ENCODE measurements at places on chromosomes 3 and 15.

- DNase-seq = no peak
Observed at GRCh38 chr15:77507911-77508310, 87.2 kb downstream of the HMG20A start.

- no peak for DNase-seq
Observed at GRCh38 chr15:68186671-68187397, 18.3 kb downstream of the CALML4 start.

DNA sequence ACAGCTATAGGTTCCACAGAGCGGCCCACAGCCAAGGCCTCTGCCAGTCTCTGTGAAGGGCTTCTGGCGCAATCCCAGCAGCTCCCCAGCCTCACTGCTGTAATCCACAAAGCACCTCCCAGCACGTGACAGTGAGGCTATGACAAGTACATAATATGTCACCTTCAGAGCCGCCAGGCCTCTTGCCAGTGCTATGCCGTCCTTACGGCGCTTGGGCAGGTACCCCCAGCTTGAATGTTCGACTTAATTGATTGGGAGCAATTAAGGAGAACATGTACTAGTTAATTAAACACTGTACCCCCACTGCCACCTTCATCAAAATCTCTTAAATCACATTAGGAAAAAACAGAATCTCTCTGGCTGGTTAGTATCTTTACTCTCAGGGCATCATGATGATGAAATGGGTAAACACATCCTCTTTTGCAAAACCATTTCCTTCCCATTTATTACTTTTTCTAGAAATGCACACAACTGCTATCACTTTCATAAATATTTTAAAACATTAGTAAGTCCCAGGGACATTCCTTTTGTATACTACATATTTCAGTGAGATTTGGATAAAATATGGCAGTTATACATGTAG, 169.9 kb downstream of the XXYLT1 start:
- DNase-seq = no peak

DNA sequence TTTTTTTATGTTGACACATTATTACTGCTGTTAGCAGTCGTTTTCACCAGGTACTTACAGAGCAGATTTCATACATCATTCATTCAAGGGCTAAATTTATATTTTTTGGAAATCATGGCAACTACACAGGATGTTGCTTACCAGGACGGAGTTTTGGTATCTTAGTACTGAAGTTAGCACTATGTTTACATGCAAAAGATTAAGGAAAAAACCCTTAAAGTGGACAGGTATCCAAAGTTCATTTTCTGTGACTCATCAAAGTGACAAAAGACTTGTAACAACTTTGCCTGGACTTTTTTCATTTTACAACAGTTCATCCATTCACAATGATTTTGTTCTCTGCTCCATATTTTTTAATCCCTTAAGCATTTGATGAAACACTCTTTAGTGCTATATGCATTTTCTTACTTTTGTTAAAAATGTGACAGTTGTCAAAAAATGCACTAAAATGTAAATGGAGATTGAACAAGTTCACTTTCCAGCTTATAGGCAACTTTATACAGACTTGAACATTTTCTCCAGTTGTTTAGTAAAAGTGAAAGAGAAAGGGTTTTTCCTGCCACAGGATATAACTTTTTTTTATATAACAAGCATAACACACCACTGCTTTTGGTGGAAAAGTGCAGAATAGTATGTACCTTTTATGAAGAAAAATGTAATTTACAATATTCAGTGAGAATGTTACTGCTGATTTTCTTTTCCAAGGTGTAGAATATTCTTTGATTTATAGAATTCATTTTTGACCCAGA, 104.1 kb downstream of the STT3B start:
- DNase-seq = no peak

DNA sequence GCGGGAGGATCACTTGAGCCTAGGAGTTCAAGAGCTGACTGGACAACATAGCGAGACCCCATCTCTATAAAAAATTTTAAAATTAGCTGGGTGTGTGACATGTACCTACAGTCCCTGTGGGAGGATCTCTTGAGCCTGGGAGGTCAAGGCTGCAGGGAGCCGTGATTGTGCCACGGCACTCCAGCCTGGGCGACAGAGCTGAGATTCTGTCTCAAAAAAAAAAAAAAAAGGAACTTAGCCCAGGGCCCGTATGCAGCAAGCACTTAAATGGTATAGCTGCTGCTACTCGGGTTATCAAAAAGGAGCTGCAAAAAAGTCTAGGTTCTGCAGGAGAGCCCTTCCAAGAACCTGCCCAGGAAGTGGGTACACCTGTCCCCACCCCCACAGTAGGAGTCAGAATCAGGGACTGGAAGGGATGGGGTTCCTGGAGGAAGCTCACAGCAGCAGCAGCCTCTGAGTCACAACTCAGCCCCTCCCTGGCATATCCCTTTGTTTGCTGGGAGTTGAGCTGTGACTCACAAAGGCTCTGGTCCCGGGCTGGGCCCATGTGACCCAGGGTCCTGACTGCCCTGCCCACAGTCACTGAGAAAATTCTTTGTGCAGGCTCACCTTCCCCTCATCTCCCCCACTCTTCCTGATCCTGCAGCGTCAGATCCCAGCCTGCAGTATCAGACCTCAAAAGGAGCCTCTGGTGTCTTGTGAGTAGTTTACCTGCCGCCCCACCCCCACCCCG, at the start of gene SPATA12:
Gene SPATA12 (plus strand): TSS at position 576 of the 733 bp plus-strand sequence. CDS start 13,031 bp downstream, outside the sequence.
- DNase-seq = no peak

DNA sequence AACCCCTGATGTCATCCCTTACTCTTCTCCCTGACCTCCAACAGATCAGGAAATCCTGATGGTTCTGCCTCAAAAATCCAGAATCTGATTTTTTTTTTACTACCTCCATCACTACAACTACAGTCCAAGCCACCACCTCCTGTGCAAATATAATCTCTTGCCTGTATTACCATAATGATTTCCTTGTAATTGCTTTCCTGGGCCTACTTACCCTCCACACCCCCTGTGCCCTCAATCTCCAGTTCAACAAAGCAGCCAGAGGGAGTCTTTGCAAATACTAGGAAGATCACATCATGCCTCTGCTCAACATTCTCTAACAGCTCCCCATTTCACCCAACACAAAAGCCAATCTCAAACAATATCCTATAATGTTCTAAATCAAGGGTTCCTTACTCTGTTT, 159.9 kb downstream of the FMN1 start:
- DNase-seq = no peak

- DNase-seq = no peak
Observed at GRCh38 chr3:69712933-69713332, 26.3 kb upstream of the MITF start.

- DNase-seq = no peak
Observed at GRCh38 chr3:23761440-23761896, 44.3 kb upstream of the UBE2E1 start.

GRCh38 chr15:101024706-101025500, 105.7 kb downstream of the LRRK1 start:
- no peak for DNase-seq

- no peak for DNase-seq
Observed at GRCh38 chr3:120424976-120425570, 25.7 kb downstream of the FSTL1 start.

DNA sequence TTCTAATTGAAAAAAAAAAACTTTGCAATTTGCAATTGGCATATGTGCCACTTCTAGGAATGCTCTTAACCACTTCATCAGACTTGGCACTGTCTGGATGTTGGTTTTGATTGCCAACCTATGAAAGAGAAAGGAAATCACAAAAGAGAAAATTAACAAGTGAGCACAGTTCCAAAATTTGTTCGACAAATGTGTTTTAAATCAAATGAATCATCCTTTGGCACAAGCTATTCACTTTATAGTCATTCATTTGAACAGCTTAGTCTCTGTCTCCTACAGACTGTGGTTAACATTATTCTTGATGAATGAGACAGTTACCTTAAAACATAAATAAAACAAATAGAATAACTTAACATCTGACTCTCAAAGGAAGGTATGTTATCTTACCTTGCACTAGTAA, 265.0 kb downstream of the EPHA3 start:
- DNase-seq = no peak

GRCh38 chr3:11558002-11558401, 85.7 kb downstream of the VGLL4 start:
- no peak for DNase-seq

DNA sequence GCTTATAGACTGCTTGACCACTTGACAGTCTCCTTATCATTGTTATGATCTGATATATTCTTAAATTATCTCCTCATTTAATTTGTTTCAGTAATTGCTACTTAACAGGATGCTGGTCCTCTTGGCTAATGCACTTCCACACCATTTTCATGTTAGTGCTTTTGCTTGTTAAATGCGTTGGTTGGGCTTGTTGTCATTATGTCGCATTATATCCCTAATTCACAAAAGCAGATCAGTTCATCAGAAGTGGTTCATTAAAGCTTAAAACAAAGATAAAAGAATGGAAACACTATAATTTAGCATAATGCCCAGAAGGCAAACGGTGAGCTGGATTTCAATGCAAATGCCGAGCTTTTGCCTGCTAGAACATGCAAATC, 17.1 kb upstream of the EHHADH start:
- no peak for DNase-seq

DNA sequence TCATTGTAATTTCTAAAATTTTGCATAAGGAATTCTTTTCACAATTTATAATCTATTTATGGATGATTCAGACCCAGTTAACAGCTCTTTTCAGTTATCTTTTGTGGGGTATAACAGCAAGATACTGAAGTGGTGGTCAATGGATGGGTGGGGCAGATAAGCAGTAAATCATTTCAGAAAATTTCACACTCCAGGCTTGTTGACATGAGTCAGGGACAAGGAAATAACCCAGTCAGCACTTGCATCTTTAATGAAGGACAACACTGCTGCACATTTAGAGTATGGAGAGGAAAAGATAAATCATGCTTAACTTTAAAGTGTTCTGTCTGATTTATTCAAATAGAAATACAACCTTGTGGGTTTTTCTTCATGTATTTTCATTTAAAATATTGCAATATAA, 181.6 kb downstream of the ROBO1 start:
- no peak for DNase-seq

DNA sequence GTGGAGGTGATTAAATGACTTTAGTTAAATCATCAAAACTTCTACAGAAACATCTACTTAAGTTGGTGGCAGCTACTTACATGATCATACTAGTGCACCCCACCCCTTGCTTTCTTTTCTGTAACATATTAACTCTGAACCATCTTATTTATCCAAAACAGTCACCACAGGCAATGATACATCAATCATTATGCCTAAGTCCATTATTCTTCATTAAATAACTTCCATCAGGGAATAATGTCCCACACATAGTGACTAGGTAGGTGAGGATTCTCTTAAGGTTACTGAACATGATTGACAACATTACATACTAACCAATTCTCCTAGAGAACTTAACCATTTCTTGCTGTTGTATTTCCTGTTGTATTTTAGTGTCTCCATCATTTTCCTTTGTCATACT, 210.2 kb downstream of the NR1D2 start:
- DNase-seq = no peak

- DNase-seq = no peak
Observed at GRCh38 chr3:144687862-144688261, 716.2 kb downstream of the DIPK2A start.

- no peak for DNase-seq
Observed at GRCh38 chr3:155778462-155778861, 27.6 kb downstream of the C3orf33 start.

GRCh38 chr3:128616516-128617269, 33.9 kb downstream of the RPN1 start:
- DNase-seq = no peak

DNA sequence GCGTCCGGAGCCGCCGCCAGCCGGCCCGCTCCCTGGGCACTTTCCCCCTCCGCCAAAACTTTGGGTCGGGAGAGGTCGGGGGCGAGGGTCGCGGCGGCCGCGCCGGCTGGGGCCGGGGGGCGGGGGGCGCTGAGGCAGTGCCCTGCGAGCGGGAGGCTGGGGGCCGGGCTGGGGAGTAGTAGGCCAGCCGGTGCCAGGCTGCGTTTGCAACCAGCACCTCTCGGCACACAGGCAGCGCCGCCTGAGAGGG, 452 bp downstream of the BBX start:
- DNase-seq = no peak

GRCh38 chr15:57330619-57331340, 45.5 kb upstream of the CGNL1 start:
- peak; percentile 30 for DNase-seq

DNA sequence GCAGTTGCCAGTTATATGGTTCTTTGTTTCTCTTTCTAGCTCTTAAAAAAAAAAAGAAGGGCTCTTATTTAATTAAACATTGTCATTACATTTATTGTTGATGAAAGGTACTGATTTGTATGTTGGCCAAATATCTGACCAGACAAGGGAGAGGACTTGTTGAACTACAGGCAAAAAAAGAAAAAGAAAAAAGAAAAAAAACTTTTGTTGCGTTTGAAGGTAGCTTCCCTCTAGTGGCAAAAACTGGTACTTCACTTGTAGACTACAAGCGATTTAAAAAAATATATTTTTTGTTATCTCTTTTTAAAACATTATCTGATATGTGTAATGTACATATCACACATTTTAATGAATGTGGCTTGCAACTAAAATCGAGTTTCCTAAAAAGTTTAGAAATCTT, 280.6 kb downstream of the ROBO2 start:
- peak; percentile 25 for DNase-seq

DNA sequence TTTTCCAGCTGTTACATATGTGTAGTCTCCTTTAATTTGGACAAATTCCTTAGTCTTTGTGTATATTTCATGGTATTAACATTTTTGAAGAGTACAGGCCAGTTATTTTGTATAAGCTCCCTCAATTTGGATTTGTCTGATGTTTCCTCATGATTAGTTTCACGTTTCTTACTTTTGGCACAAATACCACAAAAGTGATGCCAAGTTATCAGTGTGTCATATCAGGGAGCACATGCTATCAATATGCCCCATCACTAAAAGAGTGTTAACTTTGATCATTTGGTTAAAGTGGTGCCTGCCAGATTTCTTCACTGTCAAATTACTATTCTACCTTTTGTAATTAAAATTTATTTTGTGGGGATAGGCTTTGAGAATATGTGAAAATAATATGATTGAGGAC, 14.6 kb downstream of the PCNP start:
- no peak for DNase-seq

DNA sequence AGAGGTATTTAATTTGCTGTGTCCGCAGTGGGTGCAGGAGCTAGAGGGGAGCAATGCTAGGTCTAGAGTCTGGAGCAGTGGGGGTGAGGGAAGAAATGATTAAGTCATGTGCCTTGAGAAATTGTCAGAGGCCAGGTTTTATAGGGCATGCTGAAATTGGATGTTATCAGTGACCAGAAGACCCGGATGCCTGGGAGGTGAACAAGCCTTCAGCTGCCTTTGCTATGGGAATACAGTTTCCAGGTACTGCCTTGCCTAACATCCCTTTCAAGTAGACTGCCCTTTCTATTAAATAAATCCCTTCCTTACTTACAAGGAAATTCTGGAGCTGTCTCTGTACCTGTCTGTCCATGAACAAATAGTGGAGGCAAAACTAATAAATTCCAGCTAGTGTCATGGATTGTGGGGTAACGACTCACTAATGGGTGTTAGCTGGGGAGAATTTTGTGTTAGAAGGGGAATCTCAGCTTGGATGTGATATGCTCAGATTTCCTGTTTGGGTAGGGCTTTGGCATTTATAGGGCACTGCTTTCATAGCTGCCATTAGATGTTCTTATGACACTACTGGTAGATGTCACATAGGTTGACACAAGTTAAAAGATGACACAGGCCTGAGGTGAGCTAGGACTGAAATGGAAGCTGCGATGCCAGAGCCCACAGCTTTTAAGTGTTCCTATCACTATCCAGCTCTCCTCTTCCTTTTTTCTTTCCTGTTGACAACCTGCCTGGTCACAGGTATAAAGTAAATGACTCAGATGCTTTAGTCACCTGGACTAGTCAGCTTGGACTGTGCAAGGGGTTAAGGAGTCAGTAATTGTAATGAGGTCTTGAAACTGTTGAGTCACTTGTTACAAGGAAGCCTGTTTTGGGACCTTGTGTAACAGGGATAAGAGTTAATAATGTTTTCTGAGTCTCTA, 21.3 kb downstream of the CHD2 start:
- DNase-seq = no peak

GRCh38 chr15:68228143-68228970, 1.2 kb downstream of the CLN6 start:
- DNase-seq = no peak

All from LNCaP clone FGC (cell line).